ENCODE measurements at places on chromosomes 12 and 14.

DNA sequence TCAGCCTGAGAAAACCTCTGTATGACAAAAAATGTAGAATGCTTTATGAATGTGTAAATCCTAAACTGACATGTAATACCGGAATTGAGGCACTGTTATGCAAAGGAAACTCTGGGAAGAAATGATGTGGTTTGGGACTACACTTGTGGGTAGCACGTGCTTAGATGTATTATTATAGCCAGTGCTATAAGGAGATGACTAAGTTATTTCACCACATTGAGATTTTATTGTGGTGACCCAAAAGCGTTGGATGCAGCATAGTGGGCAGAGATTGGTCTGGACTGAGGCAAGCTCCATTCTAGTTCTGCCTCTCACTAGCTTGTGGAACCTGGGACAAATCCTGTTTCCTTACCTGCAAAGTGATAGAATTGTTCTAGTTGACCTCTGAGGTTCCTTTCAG lies 172.2 kb downstream of the SNAPC1 start:
- no peak for DNase-seq

DNA sequence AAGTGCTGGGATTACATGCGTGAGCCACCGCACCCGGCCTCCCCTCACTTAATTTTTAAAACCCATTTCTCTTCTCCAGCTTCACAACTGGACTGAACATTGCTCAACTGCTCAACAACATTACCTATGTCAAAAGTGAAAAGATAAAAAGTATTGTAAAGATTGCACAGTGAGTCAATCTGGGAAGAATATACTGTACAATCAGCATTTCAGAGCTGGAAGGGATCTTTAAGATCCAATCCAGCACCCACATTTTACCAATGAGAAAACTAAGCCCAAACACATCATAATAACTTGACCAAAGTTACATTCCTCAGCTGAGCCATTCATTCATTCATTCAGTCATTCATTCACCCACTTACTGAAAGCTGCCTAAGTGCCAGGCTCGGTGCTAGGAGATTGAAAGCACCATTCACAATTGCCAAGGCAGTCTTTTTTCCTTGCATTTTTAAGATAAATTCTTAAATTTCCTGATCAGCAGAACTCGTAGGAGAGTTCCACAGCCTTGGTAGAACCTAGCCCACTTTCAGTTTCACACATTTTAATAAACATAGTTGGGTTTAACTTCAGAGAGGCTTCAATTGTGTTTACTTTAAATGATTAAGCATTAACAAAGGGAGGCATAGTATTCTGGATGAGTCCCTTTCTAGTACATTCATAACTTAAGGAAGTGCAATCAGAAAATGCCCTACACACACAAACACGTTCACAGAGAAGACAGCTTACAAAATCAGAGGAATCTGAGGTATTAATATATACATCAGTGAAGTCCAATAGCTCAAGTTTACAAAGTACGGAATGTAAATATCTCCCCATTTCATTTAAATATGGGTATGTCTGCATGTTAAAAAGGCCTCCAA lies 3.0 kb downstream of the GALNT4 start:
- DNase-seq, result no peak

GRCh38 chr14:64541972-64542835 lies 1.7 kb downstream of the HSPA2 start:
- DNase-seq, result no peak

DNA sequence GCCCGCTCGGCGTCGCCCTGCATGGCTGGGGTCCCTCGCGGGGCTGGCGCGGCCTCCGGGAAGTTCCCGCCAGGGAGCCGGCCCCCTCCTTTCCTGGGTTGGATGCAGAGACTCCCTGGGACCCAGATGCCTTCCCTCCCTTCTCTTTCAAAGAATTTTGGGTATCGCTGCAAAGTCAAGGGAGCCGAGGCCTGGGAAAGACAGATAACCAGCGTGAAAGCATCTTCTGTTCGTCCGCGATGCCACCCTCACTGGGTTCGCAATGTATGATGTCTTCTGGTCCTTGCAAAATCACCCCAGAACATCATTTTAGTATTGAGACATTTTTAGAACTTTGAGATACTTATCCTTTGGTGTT lies 451 bp downstream of the IRAK3 start:
- no peak for DNase-seq

DNA sequence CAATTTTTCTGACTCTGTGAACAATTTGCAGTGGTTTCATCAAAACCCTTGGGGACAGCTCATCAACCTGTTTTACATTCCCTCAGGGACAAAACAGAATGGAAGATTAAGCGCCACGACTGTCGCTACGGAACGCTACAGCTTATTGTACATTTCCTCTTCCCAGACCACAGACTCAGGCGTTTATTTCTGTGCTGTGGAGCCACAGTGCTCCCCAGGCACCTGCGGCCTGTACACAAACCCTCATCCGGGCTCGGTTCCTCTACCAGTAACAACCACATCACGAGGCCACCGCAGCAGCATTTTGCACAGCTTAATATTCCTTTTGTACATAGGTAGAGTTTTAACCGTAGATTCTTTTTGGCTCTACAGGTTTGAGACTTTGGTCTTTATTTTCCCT lies 397.4 kb upstream of the OR4E1 start:
- no peak for DNase-seq

DNA sequence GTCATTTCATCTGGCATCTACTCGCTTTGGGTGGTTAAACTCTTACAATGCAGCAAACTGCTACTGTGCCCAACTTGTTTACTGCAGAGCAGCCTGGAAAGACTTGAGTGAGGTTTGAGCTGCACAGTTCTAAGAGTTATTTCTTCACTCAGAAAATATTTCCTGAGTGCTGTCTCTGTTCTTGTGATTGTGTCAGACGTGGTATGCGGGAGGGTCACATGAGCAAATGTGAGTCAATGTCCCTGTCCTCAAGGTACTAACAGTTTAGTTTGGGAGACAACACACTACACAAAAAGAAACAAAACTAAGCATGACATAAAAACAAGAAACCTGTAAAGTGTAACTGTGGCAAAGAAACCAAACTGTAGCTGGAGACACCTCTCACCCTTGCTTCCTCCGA lies 32.4 kb downstream of the FLVCR2 start:
- DNase-seq, result no peak

DNA sequence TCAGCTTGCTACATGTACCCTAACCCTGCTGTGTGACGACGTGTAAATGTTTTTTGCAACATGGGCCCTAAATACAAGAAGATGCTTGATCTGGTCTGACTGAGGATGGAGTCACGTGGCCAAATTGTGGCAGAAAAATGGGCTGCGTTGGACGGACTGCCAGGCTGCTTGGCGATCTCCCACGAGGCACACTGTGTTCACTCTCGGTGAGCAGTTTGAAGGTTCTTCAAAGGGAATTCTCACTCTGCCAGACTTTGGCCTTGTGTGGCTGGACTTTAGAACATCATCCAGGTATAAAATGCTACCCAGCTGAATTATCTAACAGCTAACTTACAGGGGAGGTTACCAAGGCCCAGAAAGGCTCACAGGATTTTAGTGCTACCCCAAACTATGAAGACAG lies 85.1 kb downstream of the KDM2B start:
- DNase-seq, result no peak

DNA sequence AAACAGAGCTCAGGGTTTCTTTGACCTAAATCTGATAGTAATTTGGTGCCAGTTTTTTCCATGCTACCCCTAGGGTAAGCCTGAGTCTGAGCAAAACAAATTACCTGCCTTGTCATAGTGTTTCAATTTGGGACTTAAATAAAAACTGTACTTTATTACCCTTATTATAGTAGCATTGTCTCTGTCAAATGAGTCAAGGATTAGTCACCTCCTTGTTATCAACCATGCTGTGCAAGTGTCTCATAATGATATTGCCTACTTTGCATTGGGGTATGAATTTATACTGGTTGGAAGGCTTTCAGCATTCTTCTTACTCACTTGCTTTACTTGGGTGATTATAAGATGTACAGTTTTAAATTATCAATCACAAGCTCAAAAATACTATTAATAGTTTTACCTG lies 380.0 kb downstream of the LRFN5 start:
- no peak for DNase-seq

- no peak for DNase-seq
These were observed 179.2 kb downstream of the PELI2 start for GRCh38 chr14:56297449-56297848.

GRCh38 chr12:101604132-101604531 lies 9.4 kb downstream of the MYBPC1 start:
- DNase-seq, result no peak

DNA sequence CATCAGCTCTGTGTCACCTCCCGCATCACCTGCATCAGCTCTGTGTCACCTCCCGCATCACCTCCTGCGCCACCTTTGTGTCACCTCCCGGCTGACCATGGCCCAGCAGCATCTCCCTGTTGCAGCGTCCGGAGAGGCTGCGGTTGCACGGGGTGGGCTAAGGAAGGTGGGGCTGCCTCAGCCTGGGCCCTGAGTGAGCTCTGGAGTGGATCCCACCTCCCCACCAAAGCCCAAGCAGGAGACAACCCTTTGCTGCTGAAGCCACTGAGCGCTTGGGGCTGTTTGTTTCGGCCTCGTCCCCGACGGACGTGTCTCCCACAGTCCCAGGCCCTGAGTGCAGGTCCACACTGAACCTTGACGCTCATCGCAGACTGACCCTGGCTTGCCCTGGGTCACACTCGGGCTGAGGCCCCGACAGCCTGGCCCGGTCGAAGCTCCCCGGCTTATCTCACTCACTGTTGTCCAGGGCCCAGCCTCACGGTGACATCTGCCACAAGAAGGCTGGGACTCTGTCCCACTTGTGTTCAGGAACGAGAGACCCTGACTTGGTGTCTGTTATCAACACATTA lies 12.2 kb downstream of the TMEM121 start:
- DNase-seq, result no peak

All from DMS 273 treated with DMSO at 0.1 percent for 48 hours (cell line).